CD4-positive, alpha-beta T cell treated with Interleukin-4 for 4 hours (primary cell): ENCODE measurements at places on chromosomes 13 and 19.

DNA sequence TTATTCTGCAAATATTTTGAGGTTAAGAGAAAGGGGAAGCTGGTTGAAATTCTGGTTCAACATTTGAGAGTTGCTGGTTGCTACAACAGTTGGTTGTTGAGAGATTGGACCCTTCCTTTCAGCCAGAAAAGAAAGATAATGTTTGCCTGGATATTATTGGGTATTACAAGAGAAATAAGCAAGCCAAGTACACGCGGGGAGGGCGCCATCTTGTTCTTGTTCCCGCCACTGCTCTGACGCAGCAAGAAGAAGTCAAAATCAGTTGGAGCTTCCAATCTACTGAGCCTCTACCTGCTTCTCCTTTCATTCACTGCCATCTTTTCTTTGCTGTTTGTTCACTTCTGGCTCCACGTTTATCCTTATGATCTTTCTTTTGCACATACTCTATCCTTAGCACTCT is 18.4 kb downstream of the BSPH1 start:
- no peak for DNase-seq

GRCh38 chr19:750640-751423 is at the start of gene MISP:
Gene MISP, plus strand, starts transcription at chr19:751112. Its CDS starts 5,835 bp downstream, at chr19:756947.
- no peak for DNase-seq

- no peak for DNase-seq
Observed at GRCh38 chr13:23825179-23825578, 64.0 kb downstream of the MIPEP start.

DNA sequence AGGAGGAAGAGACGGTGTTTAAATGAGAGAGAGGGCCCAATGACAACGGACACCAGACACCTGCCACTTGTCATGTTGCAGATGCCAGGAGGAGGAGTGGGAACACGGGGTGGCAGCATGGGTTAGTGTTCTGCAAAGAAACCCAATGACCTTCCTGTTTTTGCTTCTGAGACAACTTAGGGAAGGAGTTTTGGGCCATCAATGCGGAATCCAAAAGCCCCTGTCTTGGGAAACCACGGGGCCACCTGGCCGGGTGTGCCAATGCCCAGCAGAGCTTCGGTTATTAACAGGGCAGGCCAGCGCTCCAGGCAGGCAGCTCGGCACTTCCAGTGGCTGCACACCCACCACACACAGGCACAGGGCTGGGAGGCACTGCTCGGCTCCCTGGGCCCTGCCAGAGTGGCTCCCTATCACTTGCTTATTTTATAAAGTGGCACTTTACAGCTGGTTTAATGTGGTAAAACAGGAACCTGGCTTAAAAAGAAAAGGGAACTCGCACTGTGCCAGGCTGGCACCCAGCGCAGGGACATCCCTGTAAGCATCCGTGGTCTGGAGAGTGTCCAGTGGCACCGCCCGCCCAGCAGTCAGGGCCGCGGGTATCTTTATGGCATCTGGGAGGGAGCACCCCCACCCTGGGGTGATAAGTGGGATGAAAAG is 19.1 kb downstream of the ELL start:
- no peak for DNase-seq

- DNase-seq, result no peak
Observed at GRCh38 chr13:102028206-102028605, 373.6 kb downstream of the FGF14 start.

DNA sequence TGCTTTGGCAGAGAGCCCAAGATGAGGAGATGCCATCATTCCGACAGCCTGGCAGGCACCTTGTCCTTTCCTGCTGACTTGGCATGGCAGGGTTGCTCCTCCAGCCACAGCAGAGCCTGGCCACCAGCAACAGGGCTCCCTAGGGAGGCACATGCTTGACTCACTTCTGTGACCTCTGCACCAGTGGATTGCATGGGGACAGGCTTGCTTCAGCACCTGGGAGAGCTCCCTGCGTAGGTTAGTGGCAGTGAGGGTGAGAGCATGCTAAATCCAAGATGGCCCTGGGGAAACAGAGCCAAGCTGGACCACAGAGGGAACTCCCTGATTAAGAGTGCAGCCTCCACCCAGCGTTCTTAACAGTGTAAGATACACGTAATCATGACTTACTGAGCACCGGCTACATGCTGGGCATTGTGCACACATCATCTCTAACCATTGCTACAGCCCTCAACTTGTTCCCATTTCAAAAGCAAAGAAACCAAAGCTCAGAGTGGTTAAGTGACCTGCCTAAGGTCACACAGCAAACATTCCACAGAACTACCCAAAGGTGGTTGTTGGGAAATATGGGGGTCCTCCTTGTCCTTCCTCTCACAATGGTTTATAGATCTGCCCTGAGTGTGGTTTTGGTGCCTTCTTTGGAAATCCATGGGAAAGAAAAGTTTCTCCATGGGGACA is 116.6 kb upstream of the UQCRFS1 start:
- no peak for DNase-seq

DNA sequence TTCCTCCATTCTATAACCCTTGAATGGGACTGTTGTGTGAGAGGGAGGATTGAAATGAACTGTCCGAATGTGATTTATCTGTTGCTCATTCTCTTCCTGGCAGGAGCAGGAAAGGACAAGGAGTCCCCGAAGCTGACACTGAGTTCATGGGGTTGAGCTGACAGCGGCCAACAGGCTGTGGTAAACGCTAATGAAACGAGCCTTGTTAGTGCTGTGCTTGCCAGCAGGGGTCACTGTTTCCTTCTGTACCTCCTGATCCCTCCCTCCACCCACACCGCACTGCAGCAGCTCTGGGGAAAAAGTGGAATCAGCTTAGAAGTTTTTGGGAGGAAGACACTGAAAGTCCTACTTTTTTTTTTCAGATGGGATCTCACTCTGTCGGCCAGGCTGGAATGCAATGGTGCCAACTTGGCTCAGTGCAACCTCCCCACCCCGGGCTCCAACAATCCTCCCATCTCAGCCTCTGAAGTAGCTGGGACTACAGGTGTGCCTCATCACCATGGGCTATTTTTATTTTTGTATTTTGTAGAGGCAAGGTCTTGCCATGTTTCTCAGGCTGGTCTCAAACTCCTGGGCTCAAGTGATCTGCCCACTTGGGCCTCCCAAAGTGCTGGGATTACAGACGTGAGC is 6.7 kb upstream of the ZNF761 start:
- peak; percentile 64 for DNase-seq

- no peak for DNase-seq
Observed at GRCh38 chr19:1524287-1524971, 552 bp downstream of the PLK5 start.

DNA sequence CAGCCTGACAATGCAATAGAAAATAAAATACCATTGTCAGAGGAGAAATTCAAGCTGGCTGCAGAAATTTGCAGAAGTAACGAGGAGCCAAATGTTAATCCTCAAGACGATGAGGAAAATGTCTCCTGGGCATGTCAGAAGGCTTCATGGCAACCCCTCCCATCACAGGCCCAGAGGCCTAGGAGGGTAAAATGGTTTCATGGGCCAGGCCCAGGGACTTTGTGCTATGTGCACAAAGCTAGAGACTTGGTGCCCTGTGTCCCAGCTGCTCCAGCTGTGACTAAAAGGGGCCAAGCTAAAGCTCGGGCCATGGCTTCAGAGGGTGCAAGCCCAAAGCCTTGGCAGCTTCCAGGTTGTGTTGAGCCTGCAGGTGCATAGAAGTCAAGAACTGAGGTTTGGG is 431.7 kb downstream of the LMO7 start:
- no peak for DNase-seq

GRCh38 chr19:4984438-4984990 is 15.6 kb downstream of the KDM4B start:
- no peak for DNase-seq

GRCh38 chr19:58307736-58308135 is 2.6 kb downstream of the ERVK3-1 start:
- no peak for DNase-seq

DNA sequence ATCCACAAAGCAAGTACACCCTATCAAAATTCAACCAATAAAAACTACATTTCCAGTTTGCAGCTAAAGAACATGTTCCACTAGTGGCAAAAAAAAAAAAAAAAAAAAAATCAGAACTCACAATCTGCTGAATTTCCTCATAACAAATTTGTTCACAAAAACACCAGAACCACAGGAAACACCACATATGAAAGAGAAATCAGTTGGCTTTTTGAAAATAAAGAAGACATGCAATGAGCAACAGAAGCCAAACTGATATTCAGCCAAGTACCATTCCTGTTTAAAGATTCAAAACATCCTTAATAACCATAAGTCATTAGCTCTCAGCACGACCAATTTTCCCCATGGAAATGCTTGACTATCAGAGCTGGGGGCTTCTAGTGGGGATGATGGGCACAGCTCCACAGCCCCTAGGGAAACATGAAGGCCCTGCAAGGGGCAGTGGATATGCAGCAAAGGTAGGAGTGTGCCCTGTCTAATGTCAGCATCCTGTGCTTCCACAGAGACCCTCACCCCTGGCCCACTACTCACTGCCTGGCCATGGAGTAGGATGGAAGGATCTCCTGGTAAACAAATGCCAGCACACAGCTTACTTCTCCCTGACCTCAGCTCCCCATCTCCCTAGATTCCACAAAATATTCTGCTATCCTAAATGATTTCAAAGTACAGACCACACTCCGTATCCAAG is 74.0 kb upstream of the DOCK9 start:
- peak; percentile 64 for DNase-seq

DNA sequence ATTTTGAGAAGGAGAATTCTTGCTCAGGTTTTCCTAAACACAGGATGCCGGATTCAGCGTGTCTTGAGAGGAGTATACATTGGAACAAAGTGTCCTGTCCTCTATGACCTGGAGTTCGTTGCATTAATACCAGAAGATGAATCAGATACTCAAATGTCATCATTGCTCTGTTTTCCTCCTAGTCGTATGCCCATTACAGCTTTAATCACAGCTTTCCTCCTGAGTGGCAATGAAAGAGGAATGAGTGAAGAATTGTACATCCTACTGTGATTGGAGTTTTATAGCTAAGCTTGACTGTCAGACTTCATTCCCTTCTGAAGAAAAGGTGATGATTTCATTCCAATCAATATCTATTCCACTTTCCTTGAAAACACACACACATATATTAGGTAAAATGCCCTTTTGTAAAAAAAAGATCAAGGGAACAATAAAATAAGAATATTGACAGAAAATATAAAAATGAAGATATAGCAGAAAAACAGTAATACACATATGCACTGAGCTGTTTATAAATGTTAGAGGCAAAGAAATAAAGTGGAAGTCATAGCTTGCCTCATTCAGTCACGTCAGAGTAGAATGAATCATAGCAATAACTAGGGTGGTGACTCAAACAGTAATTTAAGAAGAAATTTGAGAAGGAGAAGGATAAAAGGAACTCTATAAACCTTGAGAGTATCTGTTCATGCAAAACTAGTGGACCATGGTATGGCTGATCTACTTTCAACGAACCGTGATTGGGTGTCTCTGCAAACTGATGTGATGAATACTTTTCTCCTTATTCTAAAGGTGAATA is 501.5 kb downstream of the SUCLA2 start:
- DNase-seq, result no peak

DNA sequence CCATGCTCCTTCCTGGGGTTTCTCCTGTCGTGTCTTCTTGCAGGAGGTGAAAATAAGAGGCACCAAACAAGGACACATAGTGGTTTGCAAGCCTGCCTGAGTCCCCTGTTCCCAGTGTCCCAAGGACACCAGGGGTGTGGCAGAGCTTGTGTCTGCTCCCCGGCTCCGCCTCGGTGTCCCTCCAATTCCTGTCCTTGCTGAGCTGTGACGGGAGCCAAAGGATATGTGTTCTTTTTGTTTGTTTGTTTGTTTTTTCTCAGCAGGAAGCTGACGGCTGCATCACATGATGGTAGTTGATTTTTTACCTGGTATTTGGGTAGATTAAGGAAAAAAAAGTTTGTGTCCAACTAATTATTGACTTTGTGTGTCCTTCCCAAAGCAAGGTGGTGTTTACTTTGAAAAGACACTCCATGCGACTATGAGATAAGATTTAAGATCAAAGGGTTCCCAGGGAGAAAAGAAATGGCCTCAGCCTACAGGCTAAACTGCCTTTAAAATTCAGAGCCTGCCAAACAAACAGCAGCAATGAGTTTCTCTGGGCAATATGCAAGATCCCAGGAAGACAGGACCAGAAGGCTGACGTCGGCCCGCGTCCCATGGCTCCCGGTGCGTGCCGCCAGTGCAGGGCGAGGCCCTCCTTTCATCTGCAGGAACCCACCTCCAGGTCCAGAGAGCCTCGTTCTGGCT is 50.8 kb upstream of the XPO4 start:
- DNase-seq, result no peak

DNA sequence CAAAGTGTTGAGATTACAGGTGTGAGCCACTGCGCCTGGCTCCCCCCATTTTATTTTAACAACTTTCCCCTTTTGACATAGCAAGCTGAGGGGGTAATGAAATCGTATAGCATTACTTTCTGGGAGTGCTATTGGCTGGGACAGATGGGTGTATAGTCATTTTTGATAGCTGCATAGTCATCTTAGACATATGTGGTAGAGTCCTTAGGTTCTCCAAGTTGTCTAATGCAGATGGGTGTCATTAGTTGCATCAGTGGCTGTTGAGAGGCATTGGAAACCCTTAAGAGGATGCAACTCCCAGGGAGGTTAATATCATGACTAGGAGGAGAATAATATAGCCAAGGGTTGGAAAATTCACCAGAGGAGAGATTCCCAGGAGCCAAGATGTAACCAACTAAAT is 28.6 kb upstream of the PNMA8B start:
- DNase-seq, result no peak

DNA sequence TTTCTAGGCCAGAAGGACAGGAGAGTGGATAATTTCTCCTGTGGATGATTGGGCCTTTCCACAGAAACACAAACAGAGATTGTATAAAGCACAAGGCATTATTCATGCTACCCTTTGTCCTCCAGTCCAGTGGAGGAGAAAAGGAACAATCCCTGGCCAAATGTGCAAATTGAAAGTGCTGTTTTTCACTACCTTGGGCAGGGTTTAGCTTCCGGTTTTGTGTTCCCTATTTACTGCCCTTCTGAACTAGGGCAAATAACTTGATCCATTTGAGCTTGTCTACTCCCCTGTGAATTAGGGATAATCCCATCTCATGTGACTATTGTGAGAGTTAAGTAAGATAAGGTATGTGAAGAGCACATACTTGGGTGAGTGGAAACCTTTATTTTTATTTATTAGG is 13.3 kb downstream of the PDX1 start:
- DNase-seq, result no peak

- DNase-seq, result no peak
Observed at GRCh38 chr19:51501594-51502263, at the start of gene SIGLEC12. Gene SIGLEC12, minus strand, starts transcription at chr19:51501800. Its CDS starts 67 bp downstream, at chr19:51501733.

DNA sequence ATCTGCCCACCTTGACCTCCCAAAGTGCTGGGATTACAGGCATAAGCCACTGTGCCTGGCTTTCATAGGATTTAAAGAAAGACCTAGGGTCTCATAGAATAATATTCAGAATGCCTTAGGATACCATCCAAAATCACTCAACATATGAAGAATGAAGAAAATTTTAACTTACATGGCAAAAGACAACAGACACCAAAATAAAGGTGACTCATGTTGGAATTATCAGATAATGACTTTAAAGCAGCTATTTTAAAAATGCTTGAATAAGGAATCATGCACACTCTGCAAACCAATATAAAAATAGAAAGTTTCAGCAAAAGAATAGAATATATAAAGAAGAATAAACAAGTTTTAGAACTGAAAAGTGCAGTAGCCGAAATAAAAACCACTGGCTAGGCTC is 29.3 kb downstream of the ZNF566 start:
- DNase-seq, result no peak

- no peak for DNase-seq
Observed at GRCh38 chr19:5681391-5682106, 722 bp downstream of the HSD11B1L start.

- DNase-seq, result no peak
Observed at GRCh38 chr13:75072368-75072767, 409.6 kb downstream of the TBC1D4 start.
